ENCODE measurements at places on chromosomes 11 and 22.

- DNase-seq = no peak
Observed at GRCh38 chr11:81222491-81222890, 1511.2 kb downstream of the FAM181B start.

DNA sequence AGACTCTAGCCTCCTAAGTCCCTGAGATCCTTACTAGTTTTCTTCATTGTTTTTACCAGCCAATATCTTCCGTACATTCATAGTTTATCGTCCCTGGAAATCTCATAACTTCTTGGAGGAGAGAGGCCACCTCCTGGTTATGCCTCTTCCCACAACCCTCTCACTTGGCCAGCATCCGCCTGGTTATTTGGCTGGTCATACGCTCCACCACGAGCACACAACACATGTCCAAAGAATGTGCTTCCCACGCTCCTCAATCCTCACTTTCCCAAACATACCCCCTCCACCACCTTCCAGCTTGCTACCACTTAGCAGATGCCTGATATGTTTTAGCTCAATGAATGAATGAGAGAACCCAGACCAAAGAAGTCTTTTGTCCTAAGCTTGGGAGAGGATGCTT lies 83.5 kb upstream of the EIF3D start:
- DNase-seq = no peak

DNA sequence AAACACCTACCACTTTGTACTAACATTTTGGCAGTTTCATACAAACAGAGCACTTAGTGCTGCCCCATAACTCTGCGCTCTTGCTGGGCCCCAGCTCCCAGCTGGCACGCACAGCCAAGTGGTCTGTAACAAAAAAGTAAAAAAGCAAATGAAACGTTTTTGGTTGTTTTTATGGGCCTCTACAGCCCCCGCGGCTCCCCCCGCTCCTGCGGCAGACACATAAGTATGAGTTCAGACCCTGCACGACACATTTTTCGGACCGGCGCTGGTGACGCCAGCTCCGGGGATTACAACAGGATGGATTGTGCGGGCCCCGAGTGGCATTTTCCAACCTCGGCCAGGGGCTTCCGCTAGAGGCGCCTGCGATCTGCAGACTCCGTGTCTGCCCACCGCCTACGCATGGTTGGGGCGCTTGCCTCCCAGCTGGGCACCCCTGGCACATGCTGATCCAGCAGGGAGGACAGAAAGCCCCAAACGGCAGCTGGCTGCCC lies 418.2 kb downstream of the SOX6 start:
- DNase-seq = no peak

DNA sequence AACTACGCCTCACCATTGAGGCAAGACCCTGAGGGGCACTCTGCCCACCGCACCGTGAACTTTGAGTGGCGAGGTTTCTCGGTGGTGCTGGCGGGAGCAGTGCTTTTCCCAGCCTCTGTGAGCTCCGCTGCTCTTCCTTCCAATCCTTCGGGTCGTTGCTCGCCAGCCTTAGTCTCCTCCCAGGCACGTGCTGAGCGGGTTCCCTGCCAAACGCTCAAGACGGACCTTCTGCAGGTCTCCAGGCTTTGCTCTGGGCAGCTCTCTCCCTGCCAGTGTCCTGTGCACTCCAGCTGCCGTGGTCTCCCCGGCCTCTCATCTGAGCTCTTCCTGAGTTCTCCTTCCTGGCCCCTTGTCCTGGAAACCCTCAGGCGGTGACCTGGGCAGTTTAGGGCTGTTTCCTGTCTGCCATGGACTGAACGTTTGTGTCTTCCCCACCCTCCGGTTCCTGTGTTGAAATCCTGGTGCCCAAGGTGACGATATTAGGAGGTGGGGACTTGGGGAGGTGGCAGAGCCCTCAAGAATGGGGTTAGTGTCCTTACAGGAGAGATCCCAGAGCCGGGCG lies 11.2 kb upstream of the MUC6 start:
- no peak for DNase-seq

- no peak for DNase-seq
Observed at GRCh38 chr11:63505857-63506528, at the start of gene LGALS12. Gene LGALS12, plus strand, starts transcription at chr11:63506084. Its CDS starts 375 bp downstream, at chr11:63506459.

- DNase-seq = no peak
Observed at GRCh38 chr11:61861634-61862033, 29.7 kb downstream of the FADS3 start.

GRCh38 chr11:88324562-88325345 lies 12.8 kb downstream of the CTSC start:
- DNase-seq = no peak

- DNase-seq = peak; percentile 50
Observed at GRCh38 chr22:36419177-36419911, 31.6 kb upstream of the MYH9 start.

DNA sequence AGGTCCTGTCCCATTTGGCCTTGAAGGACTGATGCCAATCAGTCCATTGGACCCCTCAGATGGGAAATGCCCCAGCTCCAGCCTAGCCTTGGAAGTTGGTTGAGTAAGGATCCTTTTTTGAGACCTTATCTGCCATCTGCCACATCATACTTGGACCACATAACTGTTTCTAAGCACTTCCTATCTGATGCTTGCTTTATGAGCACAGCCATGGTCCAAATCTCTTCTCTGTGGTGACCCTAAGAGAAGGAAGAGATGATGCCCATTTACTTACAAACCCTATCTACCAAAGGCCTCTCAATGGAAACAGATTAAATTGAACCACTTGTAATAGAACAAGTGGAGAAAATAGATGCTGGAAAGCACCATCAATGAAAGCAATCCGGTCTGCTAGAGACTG lies 53.8 kb upstream of the TTC12 start:
- no peak for DNase-seq

DNA sequence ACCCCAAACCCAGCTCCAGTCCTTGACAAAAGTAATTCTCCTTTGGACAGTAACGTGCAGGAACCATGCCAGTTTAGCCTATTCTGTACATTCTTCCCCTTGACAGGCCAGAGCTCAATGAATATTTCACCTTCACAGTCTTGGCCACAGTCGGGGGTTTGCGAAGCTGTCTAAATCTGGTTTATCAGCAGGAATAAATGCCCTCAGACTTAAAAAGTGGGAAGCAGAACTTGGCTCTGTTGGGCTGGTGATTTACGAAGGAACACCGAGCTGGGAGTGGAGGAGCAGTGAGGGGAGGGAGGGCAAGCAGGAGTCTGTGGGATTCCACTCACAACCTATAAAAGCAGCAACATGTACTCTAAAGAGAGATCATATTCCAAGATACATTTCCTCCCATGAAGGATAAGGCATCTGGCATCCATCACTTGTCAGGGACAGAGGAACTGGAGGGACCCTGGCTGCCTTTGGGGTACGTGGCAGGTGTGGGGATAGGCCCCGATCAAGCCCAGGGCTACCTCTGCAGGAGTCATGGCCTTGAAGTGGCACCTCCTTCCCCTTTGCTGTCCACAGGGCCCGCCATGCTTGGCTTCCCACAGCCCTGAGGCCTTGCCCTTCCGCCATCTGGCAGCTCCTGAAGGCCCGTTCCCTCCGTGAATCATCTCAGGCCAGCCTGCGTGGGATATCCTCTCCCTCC lies 154.3 kb downstream of the ADAMTS15 start:
- DNase-seq = no peak

DNA sequence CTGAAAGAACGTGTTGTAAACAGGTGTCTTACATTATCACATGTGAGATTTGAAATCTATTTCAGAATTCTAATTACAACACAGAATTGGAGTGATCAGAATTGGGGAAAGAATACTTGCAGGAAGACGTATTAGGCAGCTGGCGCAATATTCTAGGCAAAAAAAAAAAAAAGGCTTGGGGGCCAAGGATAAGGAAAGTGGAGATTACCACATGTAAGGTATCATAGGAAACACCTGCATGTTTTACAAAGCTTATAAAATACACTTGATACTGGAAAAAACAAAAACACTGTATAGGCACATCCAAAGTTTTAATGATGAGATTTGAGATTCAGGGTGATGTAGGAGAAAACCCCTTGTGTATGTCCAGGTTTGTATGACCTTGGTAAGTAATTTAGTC lies 245.1 kb downstream of the DDX10 start:
- DNase-seq = no peak

DNA sequence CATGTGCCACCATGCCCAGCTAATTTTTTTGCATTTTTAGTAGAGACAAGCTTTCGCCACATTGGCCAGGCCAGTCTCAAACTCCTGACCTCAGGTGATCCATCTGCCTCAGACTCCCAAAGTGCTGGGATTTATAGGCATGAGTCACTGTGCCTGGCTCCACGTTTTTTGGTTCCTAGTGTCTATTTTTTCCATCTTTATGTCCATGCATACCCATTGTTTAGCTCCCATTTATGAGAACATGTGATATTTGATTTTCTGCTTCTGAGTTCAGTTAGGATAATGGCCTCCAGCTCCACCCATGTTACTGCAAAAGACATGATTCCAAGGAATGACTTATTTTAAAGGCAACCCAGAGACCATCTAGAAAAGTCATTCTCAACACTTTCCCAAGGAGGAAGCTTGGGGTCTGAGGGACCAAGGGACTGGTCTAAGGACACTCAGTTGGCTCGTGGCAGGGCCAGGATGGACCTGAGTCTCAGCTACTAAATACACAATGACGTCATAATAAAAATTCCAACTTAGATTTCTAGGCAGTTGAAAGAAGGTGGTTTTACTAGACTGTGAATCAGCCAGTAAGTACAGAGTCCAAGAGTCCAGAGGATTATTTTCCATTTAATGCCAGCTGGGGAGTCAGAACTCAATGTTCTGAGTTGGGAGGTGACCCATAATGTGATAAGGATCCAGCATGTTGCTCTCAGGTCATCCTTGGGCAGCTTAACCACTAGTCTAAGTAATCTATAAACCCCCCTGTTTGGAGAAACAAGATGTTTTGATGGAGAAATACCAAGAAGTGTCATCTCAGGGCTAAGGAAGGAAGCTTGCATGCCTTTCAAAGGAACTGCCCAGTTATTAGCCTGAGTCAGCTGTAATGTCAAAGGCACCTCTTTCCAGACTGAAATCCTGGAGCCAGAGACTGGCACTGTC lies 39.4 kb downstream of the ABTB2 start:
- DNase-seq = no peak

DNA sequence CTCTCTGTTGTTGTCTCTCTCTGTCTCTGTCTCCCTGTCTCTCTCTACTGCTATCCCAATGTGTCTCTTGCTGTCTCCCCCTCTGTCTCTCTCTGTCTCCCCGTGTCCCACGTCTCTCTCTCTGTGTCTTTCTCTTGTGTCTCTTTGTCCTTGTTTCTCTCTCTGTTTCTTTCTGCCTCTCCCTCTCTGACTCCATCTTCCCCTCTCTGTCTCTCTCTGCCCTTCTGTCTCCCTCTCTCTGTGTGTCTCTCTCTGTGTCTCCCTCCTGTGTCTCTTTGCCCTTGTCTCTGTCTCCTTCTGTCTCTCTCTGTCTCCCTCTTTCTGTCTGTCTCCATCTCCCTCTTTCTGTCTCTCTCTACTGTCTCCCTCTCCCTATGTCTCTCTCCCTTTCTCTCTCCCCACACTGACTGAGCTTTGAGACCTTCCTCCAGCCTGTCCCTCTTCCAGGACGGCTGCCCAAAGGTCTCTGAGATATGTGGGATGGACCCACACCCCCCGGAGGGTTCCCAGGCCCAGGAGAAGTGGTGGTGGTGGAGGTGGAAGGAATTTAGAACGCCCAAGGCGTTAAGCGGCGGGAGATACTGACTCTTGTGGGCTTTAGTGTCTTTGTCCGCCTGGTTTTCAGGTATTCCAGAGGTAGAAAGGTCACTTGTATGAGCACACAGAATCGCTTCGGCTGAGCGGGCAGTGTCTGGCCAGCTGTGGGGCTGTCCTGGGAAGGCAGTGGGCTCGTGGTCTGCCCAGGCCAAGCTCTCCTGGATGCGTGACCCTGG lies 65.5 kb upstream of the CCND1 start:
- DNase-seq = no peak

DNA sequence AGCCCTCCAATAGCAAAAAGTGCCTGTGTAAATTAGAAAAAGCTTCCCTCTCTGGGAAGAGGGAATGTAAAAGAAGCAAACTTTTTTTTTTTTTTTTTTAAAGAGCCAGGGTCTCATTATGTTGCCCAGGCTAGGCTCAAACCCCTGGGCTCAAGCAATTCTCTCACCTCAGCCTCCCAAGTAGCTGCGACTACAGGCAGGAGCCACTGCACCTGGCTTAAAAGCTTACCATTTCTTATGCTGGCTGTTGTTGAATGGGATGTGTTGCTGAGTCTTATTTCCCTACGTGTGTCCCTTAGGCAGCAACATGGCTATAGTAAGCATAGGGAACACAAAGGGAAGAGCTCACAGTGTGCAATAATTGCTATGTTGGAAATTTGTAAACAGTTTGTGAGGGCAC lies 225.5 kb upstream of the CCDC90B start:
- no peak for DNase-seq

DNA sequence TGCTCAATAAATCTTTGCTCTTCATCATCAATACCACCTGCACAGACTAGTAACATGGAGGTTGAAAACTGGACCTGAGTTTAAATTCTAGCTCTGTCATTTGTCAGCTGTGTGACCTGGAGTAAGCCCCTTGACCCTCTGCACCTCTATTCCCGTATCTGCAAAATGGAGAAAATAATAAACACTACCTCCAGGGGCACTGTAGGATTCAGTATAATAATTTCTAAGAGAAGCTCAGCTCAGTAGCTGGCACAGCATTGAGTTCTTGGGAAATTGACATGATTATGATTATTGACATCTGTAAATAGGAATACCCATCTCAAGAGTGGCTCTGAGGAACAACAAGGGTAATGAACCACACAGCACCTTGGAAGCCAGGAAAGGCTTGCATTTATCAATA lies 78.4 kb downstream of the MN1 start:
- no peak for DNase-seq

GRCh38 chr11:128580612-128581011 lies 6.7 kb downstream of the ETS1 start:
- no peak for DNase-seq

- no peak for DNase-seq
Observed at GRCh38 chr22:20536590-20537324, 29.3 kb downstream of the MED15 start.

GRCh38 chr11:113153847-113154246 lies 160.5 kb upstream of the TTC12 start:
- DNase-seq = no peak

DNA sequence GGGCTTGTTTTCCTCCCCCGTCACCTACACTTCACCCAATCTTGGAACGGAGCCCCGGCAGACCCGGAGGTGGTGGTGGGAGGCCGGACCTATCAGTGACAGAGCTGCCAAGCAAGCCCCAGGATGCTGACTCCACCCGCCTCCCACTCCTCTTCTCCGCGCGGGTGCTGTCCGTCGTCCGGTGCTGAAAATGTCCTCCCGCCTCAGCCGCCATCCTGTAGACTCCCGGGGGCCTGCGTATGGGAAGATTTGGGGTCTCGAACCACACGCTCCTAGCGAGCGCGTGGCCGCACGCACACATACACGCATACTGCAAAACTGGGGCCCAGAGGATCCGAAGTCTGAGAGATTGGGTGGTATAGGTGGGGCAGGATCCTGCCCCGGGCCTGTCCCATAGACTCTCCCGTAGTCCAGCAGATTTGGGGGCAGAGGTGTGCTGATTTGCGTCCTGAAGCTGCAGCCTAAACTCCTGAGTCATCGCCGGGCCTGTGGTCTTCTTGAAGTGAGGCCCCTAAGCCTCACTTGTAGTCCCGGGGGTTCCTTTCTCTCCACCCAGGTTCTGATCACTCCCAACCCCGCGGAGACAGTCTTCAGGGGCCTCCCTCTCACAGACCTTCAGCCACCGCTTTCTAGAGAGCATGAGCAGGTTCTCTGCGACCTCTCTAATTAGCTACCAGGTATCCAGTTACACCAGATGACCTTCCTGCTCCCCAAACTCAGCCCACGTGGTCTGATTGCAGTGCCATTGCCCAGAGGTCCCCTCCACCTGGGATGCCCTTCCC lies 796 bp upstream of the YIF1A start:
- DNase-seq = peak; percentile 43

All from tibial nerve (tissue), 4 donors.